Mucosa of descending colon (tissue), 3 donors: ENCODE measurements at places on chromosomes 5 and 9. TPM values are rescaled to one million over a fixed set of nuclear protein-coding genes. Genes with fewer than 3 reads are reported as not detected.

TCF7 gene
- 1.9 TPM for total RNA-seq

SEPTIN8 gene
- 61.1 TPM for total RNA-seq

PCDHGC5 gene
- 2.6 TPM for total RNA-seq

CD180 gene
- 0.87 TPM for total RNA-seq

GABRA6 gene
- not detected for total RNA-seq

HRCT1 gene
- total RNA-seq = 24.8 TPM

DNA sequence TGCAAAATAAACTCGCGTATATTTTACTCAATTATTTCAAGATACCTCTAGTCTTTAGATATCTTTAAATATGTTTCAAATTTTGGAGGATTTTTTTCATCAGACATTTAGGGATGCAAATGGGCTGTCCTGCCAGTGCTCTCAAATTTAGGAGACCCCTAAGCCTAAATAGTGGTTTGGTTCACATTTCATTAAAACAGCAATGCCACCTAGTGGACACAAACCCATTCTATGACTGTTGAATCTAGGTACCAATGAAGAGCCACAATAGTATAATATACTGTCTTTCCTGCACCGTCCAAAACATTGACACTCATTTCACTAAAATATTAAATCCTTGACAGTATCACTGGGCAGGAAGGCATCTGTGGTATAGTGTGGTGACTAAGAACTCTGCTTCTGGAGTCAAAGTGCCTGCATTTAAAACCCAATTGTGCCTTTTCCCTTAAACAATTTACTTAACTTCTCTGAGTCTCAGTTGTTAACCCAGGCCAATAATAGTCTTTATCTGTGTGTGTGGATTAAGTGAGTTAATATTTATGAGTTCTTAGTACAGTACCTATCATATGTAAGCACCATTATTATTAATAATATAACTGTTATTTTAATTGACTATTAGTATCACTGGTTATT is 148.0 kb downstream of the RORB start:
- DNase-seq = peak; percentile 21

GRCh38 chr5:80810425-80810824 is 149.7 kb upstream of the RASGRF2 start:
- no peak for DNase-seq

DNA sequence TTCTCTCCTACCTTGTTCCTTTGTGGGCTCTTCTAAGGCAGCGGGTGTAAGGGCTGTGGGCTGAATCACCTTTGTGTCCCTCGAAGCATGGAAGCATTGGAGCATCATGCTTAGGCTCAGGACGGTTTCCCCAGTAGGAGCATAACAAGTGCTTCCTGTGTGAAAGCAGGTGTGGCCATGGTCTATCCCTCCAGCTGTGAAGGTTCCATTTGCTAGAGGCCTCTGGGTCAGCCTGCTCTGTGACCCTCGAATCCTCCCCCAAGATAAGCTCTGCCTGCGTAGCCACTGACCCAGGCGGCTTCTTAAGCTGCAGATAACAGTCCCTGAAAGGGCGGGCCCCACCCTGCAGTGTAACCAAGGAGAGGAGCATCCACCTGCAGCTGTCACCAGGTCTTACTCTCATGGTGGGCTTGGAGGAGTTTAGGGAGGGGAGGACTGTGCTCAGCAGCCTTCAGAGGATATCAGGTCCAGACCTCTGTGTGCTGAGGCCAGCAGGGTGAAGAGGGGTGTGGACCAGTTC is 8.4 kb upstream of the NDST1 start:
- no peak for DNase-seq

GRCh38 chr9:93295031-93295430 is 111.1 kb downstream of the WNK2 start:
- peak; percentile 62 for DNase-seq

GRCh38 chr5:150648294-150649107 is 8.0 kb downstream of the SYNPO start:
- DNase-seq = no peak

GRCh38 chr5:99019254-99019653 is 90.4 kb upstream of the CHD1 start:
- no peak for DNase-seq

- peak; percentile 61 for DNase-seq
Observed at GRCh38 chr9:137319011-137319738, 17.1 kb upstream of the NRARP start.

DNA sequence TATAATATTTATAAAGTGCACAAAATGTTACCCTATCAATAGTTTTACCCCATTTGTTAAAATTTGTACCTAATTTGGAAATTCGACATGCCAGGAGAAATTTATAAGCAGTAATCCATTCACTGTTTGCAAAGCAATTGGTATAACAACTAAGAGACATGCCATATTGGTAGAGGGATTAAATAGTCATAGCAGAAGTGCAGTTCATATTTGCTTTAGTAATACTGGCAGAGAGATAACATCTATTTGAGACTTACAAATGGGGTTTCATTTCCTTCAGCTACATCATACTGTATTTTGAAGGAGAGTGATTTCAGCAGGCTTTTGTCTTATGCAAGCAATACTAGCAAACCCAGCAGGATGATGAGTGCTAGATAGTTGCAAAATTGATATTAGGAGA is 610.4 kb upstream of the CDH10 start:
- no peak for DNase-seq

GRCh38 chr9:130609163-130609562 is 29.8 kb downstream of the FUBP3 start:
- no peak for DNase-seq

- peak; percentile 23 for DNase-seq
Observed at GRCh38 chr5:891837-892393, 686 bp downstream of the BRD9 start.

- no peak for DNase-seq
Observed at GRCh38 chr9:134757216-134757975, 115.8 kb downstream of the COL5A1 start.

DNA sequence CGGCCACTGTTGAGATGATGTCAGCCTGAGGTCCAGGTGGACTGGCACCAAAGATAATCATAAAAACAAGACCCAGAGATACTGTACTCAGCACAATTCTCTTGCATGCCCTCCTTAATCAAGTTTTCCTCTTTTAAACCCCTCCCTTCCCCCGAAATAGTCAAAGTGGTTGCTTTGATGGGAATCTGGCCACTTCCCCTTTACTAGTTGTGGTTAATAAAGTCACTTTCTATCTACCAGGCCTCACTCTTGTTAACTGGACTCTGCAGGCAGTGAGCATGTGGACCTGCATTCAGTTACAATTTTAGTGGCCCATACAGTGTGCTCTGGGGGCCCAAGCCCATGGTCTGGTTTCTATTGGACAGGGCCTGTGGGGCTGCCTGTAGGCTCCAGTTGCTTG is 17.5 kb downstream of the FBP2 start:
- no peak for DNase-seq

DNA sequence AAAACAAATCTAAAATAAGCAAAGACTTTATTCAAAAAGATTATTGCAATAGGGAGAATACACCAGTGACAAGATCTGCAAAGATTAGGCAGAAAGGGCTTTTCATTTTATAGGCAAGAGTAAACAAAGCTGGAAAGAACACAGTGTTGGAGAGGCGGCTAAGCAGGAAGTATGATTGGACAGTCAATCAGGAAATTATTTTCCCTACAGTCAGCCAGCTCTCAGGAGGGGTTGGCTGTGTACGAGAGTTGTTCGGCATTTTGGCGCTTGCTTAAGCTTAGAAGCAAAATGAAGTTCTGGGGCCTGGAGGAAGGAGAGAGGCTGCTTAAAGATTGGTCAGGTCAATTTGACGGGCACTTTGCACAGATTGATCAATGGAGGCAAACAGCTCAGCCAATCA is 1030.5 kb downstream of the TLE4 start:
- no peak for DNase-seq

GRCh38 chr5:116652196-116652729 is 77.6 kb upstream of the SEMA6A start:
- no peak for DNase-seq
